Type B pancreatic cell (in vitro differentiated cells): ENCODE measurements at places on chromosomes 7 and 10.

DNA sequence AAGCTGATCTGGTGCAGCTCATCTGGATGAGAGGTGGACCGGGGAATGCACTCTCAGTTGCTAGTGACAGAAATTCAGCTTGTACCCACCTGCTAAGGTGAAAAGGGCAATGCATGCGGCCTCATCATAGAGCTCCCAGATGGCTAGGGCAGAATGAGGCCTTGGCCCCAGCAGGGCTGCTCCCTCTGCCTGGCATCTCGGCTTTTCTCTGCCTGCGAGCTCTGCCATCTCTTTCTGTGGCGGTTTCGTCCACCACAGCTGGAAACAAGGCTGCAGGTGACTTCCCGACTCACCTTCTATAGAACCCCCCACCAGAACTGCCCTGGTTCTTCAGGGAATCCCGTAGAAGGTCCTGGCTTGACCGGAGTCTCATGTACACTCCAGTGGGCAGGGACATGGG is 60.1 kb downstream of the TACC2 start:
- no peak for DNase-seq

DNA sequence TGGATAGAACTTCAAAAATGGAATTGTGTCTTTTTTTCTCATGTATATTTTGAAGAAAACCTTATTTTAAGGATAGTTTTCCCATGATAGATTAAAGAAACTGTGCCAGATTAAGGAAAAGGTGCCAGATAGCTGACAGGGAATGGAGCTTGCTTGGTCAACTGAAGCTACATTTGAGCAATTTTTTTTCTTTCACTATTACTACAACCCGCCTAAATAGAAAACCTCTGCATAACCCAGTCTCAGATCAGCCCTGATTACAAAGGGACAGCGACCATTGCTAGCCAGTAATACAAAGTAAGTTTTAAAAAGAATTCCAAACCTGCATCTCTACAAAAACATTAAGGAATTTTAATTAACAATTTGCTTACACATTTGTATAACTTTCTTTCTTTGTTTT is 1123.4 kb upstream of the LRRTM3 start:
- no peak for DNase-seq

GRCh38 chr7:80135309-80136104 is 876 bp downstream of the GNAI1 start:
- DNase-seq: no peak

- DNase-seq: no peak
Observed at GRCh38 chr10:132944510-132944909, 2.1 kb upstream of the CFAP46 start.

DNA sequence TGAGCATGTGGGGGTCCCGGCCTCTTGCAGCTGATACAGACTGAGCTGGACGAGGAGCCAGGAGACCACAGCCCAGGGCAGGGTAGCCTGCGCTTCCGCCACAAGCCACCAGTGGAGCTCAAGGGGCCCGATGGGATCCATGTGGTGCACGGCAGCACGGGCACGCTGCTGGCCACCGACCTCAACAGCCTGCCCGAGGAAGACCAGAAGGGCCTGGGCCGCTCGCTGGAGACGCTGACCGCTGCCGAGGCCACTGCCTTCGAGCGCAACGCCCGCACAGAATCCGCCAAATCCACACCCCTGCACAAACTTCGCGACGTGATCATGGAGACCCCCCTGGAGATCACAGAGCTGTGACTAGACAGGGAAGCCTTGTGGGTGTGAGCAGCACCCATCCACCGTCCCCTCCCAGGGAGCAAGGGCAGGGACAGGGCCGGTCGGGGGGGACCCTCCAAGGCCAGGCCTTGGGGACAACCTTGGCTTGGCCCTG is 36.1 kb downstream of the PSAP start:
- DNase-seq: no peak

DNA sequence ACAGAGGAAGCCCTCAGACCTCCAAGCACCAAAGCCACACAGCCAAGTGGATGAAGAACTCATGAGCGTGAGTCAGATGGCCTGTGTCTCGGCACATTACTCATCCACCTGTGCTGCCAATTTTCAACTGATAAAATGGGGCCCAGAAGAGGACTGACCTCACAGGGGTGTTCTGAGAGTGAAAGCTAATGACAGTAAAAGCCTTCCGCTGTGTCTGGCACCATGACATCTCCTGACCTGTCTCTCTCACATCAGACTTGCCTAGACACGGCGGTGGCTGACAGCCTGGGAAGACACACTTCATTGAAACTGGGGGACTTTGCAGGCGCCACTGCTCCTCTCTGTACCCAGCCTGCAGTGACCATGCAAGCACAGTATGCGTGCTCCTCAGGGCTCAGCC is 8.3 kb upstream of the SLC18A3 start:
- peak; percentile 48 for DNase-seq

DNA sequence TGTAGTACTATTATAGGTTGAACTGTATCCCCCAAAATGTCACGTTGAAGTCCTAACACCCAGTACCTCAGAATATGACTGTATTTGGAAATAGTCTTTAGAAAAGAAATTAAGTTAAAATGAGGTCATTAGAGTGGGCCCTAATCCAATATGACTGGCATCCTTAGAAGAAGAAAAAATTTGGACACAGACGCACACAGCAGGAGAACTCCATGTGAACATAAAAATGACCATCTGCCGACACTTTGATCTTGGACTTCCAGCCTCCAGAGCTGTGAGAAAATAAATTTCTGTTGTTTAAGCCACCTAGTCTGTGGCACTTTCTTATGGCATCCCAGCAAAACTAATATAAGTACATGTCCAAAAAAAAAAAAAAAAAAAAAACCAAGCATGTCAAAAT is 225.8 kb downstream of the PARD3 start:
- no peak for DNase-seq
